ENCODE measurements at places on chromosomes 4 and X.

GRCh38 chr4:150784305-150784704 is 202.4 kb downstream of the MAB21L2 start:
- DNase-seq: no peak

DNA sequence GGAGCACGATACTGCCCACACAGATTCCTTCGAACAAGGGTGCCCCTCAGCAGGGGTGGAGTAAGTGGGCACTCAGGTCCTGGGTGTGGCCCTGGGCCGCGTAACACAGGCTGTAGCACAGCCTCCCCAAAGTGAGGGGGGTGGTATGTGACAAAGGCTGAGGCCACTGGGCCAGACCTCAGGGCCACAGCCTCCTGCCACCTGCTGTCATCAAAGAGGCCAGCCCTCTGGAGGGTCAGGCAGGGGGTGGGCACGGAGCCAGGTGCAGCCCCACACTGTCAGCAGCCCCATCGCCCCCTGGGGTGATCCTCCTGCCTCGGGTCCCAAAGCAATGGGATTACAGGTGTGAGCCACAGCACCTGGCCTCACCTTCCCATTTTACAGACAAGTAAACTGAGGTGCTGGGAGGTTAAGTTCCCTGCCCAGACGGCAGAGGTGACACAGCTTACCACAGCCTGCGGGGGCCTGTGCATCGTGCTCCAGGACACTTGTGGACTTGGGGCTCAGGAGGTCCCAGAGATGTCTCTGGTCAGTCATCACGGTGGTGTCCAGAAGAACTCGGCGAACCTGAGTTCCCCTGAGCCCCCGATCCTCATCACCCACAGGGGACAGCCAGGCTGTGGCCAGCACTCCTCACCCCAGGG is 27.5 kb upstream of the MXD4 start:
- DNase-seq: no peak

GRCh38 chrX:1546691-1547251 is 9.8 kb upstream of the P2RY8 start:
- DNase-seq: no peak

DNA sequence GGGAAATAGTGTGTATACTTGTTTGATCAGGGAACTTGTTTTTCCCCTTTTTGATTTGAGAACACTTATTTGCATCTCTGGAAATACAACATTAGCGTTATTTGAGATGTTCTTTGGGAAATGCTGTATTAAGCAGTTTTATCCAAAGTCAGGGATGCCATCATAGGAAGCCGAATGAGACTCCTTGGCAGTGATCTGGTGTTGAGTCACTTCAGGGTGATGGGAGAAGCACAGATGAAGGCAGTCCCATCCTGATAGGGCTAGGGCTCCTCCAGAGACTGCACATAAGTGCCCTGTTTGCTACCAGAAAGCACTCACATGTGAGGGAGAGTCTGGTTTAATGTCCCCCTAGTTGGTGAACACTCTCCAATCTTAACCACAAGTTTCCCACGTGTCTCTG is 62.3 kb downstream of the IL1RAPL1 start:
- DNase-seq: no peak

DNA sequence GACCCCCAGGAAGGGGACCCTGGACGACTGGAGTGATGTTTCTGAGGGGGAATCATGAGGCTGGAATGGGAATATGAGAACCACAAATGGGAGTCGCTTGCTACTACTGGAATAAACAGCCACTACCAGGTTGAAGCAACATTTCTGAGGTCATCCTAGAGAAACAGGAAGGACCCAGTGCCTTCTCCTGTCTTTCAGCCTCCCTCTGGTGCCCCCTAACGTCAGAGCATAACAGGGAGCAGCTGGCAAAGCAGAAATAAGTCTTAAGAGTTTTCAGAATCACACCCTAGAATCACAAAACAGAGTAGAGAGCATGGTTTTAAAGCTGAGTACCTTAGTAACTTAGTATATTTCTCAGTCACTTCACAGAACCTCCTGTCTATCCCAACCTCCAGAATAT is 347.8 kb upstream of the PITX2 start:
- no peak for DNase-seq

DNA sequence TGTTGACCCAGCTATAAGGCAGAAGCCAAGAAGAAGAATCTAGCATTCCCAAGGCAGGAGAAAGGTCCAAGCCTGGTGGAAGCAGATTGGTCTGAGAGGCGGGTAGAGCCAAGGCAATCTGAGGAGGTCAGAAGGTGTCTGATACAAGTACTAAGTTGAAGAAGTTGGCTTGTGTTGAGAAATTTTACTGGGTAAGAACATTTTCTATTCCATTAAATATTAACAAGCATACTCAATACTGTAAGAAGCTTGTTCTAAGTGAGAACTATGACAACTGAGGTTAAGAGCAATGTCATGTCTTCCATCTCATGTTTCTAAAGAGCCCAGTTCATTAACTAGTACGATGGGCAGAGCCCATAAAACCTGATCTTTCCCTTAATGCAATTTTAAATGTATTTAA is 75.0 kb downstream of the FAM13A start:
- no peak for DNase-seq

DNA sequence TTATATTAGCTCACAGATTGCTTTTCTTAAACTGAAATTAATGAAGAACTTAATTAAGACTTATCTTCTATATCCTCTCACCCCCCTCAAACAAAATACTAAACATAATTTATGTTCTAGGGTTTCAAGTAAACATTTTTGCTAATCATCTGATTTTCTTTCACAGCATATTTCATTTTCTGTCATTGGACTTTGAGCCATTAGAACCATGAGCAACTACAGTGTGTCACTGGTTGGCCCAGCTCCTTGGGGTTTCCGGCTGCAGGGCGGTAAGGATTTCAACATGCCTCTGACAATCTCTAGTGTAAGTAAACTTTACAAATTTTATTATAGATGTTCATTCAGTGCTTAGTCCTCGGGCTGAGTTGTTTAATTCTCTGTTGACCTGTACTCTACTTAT is 3.3 kb downstream of the PDLIM5 start:
- no peak for DNase-seq

DNA sequence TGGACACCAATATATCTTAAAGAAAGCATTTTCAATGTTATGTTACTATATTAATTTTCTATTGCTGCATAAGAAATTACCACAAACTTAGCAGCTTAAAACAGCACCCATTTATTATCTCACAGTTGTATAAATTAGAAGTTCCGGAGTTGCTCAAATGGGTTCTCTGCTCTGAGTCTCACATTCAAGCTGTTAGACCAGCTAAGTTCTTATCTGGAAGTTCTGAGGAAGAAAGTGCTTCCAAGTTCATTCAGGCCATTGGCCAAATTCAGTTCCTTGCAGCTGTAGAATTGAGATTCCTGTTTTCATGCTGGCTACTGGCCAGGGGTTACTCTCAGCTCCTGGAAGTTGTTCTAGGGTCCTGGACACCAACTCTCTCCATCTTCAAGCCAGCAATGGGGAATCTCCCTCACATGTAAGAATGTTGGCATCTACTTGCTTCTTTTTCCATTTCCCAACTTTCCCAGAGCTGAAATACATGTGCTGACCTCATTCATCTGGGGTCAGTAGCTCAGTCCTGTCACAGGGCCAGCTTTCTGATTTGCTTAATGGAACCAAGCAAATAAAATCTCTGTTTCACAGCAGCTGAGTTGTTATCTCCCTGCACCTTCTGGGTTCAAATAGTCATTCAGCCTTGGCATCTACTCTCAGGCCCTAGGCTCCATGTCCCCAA is 99.6 kb upstream of the INTU start:
- no peak for DNase-seq

DNA sequence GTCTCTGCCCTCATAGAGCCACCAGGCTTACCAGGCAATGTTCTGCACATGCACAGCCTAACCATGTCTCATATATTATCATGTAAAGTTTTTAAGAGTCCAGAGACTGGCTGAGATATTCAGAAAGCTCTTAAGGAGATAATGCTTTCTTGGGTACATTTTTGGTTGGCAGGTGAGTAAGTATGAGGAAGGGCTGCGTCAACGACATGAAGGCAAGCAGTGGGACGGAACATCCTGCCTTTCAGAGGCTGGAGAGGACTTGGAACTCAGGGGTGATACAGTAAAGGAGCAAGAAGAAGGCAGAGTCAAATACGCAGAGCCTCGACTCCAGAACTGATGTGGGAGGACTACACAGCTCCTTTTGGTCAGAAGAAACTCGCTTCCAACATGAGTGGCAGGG is 74.8 kb upstream of the MTNR1A start:
- DNase-seq: no peak

DNA sequence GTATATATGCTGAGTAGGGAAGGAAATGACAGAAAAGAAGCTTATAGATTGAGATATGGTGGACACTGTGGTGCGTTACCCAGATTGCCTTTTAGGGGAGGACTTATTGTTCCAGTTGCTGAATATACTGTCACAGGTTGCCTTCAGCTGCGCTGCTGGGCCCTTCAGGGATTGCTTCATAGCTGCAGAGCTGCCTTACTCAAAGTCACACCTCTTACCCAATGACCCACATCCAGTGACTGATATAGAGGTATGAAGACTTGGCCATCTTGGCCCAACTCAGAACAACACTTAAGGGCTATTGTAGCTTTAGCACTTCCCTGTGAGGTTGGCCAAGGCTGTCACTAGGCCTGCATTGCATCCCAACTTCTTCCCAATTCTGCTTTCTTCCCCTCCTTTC is 63.4 kb upstream of the TMEM164 start:
- no peak for DNase-seq

DNA sequence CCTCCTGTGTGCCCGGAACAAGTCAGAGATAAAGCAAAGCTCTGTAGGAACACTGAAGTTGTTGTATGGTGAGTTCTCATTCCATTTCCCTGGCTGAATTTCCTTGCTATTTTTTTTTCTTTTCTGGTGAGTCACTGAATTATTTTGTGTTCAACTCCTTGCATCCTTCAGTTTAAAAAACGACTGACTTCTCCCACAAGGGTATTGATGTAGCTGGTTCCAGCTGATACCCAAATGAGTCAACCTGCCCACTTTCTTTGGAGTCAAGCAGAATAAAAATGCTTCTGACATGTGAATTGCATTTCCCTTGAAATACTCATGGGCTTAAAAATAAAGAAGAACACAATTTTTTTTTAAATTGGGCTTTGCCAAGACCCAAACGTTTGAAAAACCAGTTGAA is 85.5 kb downstream of the SHOX start:
- DNase-seq: no peak

- no peak for DNase-seq
These were observed 18.4 kb downstream of the CT47B1 start for GRCh38 chrX:120857240-120857639.

- no peak for DNase-seq
These were observed 520.1 kb upstream of the GALNT7 start for GRCh38 chr4:172648471-172648870.

GRCh38 chrX:116490104-116490503 is 27.3 kb upstream of the CT83 start:
- DNase-seq: no peak

DNA sequence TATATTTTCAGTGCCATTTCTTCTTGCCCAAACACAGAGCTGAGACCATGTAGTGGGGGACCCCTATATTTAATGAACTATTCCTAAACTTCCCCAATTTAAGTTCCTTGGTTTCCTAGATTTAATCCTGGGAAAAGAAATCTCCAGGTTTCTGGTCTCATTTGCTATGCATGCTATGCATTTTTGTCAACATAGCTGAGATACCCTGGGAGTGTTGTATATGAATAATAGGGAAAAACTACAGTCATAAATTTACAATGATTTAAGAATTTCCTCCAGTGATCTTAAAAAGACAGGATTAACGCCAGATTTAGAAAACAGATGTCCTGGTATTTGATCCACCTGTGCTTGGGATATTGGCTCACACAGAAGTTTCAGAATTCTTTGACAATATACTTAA is 136.8 kb upstream of the RAPGEF2 start:
- DNase-seq: no peak

GRCh38 chr4:154019811-154020210 is 230.9 kb upstream of the SFRP2 start:
- DNase-seq: no peak

DNA sequence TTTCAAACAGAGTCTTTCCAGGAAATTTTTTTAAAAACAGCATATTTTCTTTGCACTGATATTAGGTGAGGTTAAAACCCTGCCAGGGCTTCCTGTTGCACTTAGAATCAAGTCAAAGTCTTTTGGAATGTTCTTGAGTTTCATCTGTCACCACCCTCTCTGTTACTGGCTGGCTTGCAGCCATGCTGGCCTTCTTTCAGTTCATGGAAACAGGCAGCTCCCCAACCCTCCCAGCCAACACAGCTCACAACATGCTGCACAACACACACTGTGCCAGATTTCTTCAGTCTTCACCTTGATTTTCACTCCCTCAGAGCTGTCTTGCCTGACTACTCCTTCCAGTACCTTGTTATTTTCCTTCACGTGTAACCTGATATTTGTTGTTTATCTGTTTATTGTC is 129.5 kb downstream of the KCNIP4 start:
- DNase-seq: no peak

- no peak for DNase-seq
These were observed 14.1 kb upstream of the PPARGC1A start for GRCh38 chr4:23903859-23904438.

DNA sequence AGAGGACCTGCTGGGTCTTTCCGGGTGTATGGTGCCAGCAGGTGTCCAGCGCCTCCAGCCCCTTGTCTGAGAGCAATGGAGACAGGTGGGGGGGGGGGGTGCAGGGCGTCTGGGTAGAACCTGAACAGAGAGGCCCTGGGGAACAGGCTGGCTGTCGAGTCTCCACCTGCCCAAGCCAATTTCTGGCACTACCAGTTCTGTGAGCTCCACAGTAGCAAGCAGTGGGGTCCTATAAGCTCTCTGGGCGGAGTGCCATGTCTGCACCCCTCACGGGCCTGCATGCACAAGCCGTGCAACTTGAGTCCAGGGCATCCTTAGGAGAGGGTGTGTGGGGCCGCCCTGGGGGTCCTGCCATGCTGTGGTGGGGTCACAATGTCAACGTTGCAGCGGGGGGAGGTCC is 10.1 kb upstream of the FGFR3 start:
- DNase-seq: no peak

- DNase-seq: no peak
These were observed 41.5 kb downstream of the GATB start for GRCh38 chr4:151718984-151719955.

GRCh38 chrX:96704629-96705028 is 20.0 kb downstream of the DIAPH2 start:
- DNase-seq: no peak

GRCh38 chr4:84673475-84674240 is 90.7 kb downstream of the CDS1 start:
- no peak for DNase-seq

DNA sequence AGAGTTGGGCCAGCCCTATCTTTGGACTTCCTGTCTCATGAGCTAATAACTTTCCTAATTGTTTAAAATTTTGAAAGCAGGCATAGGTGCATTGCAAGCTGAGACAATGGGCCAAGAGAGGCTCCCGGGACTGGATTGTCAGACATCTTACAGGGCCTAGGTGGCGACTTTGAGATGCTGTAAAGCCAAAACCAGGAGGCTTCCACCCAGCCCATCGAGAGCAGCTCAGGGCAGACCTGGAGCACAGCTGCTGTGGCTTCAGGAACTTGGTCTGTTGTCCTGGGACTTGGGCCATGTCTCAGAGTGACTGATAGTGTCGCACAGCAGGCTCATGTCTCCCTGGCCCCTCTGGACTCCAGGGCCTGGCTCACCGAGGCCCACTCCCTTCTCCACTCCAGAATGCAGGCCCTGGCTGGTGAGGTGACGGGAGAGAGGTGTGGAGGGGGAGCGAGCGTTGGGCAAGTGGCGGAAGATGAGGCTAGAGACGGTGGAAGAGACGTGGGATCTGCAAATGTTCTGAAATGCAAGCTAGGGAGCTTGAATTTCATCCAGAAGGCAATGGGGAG is 24.1 kb upstream of the MTM1 start:
- no peak for DNase-seq

All from activated effector memory CD4-positive, alpha-beta T cell treated with Interleukin-2 at 50 U/mL for 16 hours (primary cell).